ENCODE measurements at places on chromosomes 7 and 10.

- DNase-seq = no peak
These were observed 94.7 kb upstream of the EFCAB10 start for GRCh38 chr7:105675934-105676371.

- DNase-seq = no peak
These were observed 16.2 kb upstream of the BLNK start for GRCh38 chr10:96287392-96288105.

- no peak for DNase-seq
These were observed 14.7 kb downstream of the SRI start for GRCh38 chr7:88205179-88205578.

- DNase-seq = no peak
These were observed 105.7 kb upstream of the DKK1 start for GRCh38 chr10:52208365-52208764.

- no peak for DNase-seq
These were observed 9.0 kb downstream of the ZWINT start for GRCh38 chr10:56351909-56352630.

GRCh38 chr10:24201503-24202180, 7.3 kb upstream of the KIAA1217 start:
- no peak for DNase-seq

DNA sequence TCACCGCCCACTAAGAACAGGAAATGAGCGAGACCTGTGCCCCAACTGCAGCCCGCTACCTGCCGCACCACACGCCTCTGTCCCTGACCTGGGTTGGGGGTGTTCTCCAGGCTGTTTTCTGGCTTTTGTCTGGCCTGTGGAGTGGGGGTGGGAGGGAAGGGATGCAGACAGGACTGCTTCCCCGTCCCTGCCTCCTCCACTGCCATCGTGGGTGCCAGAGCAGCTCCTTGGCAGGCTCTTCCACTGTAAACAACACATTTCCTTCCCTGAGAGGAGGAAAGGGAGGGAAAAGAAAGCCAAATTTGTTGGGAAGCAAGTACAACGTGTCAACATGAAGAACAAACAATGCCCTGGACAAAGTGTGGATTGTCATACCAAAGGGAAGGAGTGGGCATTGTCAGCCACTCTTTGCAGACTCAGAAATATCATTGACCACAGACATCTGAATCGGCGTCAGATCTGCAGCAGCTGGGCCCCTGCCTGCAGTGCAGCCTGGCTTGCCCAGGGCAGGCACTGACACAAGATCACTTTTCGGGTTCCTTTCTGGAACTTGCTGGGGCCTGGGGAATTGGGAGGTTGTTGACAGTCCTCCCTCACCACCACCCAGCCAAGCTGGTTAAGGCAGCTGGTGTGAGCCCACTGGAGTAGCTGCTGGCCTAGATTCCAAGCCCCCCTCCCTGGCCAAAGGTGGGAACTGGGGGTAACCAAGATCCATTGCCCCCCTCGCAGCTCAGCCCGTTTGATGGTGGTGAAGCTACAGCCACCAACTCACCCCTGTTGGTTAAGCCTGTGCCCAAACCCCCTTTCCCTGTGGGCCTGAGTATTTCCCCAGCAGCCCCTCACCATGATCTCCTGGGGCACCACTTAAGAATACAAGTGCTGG, 22.6 kb upstream of the TRIM8 start:
- no peak for DNase-seq

- DNase-seq = no peak
These were observed 139.1 kb downstream of the TRIL start for GRCh38 chr7:28818996-28819395.

DNA sequence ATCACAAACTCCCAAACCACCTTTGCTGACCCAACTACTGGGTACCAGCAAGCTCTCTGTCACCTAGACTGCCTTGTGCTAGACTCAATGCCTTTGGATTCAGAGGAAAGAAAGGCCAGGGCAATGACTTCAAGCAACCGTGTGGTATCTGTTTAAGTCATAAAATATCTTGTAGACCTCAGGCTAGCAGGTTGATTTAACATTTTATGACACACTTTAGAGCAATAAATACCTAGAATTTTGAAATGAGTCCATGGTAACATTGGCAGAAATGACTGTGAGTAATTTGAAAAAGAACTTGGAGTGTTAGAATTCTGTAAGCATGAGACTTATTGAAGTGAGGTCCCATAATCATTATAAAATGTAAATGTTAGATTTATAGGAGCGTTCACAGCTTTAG, 87.2 kb downstream of the TWIST1 start:
- DNase-seq = no peak

Data from astrocyte of the cerebellum (primary cell).